ENCODE measurements at places on chromosomes 3 and 15.

GRCh38 chr3:32215185-32215584 is 23.3 kb upstream of the CMTM8 start:
- no peak for DNase-seq
- H3K36me3 ChIP-seq, result no peaks in the 10 kb centered on the region
- no peaks in the 10 kb centered on the region for H3K27me3 ChIP-seq
- no peak overlapping the region for H3K4me3 ChIP-seq
- H3K27ac ChIP-seq, result no peak overlapping the region

GRCh38 chr15:98599909-98600691 is 48.2 kb upstream of the IGF1R start:
- H3K27ac ChIP-seq, result peak overlapping the region; percentile 84
- peaks cover 11% of the 10 kb centered on the region for H3K36me3 ChIP-seq
- H3K4me1 ChIP-seq, result peaks cover 35% of the 10 kb centered on the region
- H3K4me3 ChIP-seq, result peak overlapping the region; percentile 41
- no peaks in the 10 kb centered on the region for H3K27me3 ChIP-seq

DNA sequence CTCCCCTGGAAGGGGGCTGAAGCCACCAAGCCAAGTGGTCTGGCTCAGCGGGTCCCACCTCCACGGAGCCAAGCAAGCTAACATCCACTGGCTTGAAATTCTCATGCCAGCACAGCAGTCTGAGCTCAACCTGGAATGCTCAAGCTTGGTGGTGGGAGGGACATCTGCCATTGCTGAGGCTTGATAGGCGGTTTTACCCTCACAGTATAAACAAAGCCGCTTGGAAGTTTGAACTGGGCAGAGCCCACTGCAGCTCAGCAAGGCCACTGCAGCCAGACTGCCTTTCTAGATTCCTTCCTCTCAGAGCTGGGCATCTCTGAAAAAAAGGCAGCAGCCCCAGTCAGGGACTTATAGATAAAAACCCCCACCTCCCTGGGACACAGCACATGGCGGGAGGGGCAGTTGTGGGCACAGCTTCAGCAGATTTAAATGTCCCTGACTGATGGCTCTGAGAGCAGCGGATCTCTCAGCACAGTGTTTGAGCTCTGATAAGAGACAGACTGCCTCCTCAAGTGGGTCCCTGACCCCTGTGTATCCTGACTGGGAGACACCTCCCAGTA is 23.2 kb upstream of the IGSF10 start:
- no peaks in the 10 kb centered on the region for H3K4me1 ChIP-seq
- H3K27ac ChIP-seq, result no peak overlapping the region
- H3K4me3 ChIP-seq, result no peak overlapping the region
- H3K36me3 ChIP-seq, result no peaks in the 10 kb centered on the region

DNA sequence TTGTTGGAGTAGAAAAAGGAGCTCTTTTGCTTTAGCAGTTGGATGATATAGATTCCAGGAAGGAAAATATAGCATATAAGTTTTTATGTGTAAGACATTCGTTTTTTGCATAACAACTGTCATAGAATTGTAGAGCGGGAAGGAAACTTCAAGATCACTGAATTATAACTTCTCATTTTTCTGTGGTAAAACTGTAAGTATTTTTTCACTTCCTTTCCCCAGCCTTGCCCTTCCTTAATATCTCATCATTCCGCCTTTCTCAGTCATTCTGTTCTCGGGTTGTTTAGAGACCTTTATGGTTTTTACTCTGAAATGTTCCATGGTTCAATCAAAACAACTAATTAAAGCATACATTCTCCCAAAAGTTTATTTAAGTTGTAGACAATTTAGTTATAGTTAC is 1.1 kb downstream of the EAF2 start:
- peaks cover 8% of the 10 kb centered on the region for H3K36me3 ChIP-seq
- H3K4me1 ChIP-seq, result peaks cover 19% of the 10 kb centered on the region
- no peak overlapping the region for H3K27ac ChIP-seq

GRCh38 chr3:42762046-42762724 is 10.9 kb downstream of the CCDC13 start:
- peaks cover 4% of the 10 kb centered on the region for H3K36me3 ChIP-seq
- H3K4me3 ChIP-seq, result no peak overlapping the region
- no peak for DNase-seq
- no peak overlapping the region for H3K27ac ChIP-seq

GRCh38 chr3:11021611-11022011 is 29.1 kb downstream of the SLC6A1 start:
- no peak overlapping the region for H3K4me3 ChIP-seq
- no peaks in the 10 kb centered on the region for H3K4me1 ChIP-seq
- H3K36me3 ChIP-seq, result peaks cover 12% of the 10 kb centered on the region

- 0 out of 2 replicates have a peak overlapping the region, but pooled peaks have one; percentile 55 for H3K27ac ChIP-seq
- H3K4me1 ChIP-seq, result peaks cover 11% of the 10 kb centered on the region
- H3K36me3 ChIP-seq, result peaks cover 22% of the 10 kb centered on the region
- H3K27me3 ChIP-seq, result no peaks in the 10 kb centered on the region
- no peak for DNase-seq
- H3K4me3 ChIP-seq, result no peak overlapping the region
These were observed 152.5 kb downstream of the KLHL25 start for GRCh38 chr15:85642065-85642692.

GRCh38 chr15:52912172-52912571 is 122.0 kb upstream of the ONECUT1 start:
- no peak overlapping the region for H3K4me3 ChIP-seq
- no peak for DNase-seq
- no peaks in the 10 kb centered on the region for H3K36me3 ChIP-seq
- H3K27me3 ChIP-seq, result no peaks in the 10 kb centered on the region
- H3K27ac ChIP-seq, result peak overlapping the region; percentile 34

DNA sequence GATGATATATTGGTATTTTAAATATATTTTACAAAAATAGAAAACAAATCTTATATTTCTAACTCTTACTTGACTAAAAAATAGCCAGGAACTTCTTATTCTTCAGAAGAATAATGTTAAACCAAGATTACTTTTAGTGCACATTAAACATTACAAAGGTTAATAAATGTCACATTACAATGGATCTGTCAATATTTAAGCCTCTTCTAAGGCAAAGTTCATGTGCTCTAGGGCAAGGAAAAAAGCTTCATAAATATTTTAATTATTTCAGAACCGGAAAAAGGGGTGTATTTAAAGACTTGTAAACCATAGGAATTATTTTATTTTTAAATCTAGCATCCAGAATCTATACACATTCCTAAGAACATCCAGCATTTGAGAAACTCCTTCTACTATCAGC is 166.9 kb upstream of the ROBO2 start:
- H3K4me3 ChIP-seq, result no peak overlapping the region
- no peaks in the 10 kb centered on the region for H3K27me3 ChIP-seq
- peaks cover 3% of the 10 kb centered on the region for H3K36me3 ChIP-seq
- H3K27ac ChIP-seq, result no peak overlapping the region
- DNase-seq, result no peak

- H3K27ac ChIP-seq, result peak overlapping the region; percentile 27
- peaks cover 16% of the 10 kb centered on the region for H3K4me1 ChIP-seq
- peak; percentile 52 for DNase-seq
- H3K36me3 ChIP-seq, result peaks cover 3% of the 10 kb centered on the region
- no peak overlapping the region for H3K4me3 ChIP-seq
These were observed 11.2 kb downstream of the RNF123 start for GRCh38 chr3:49700453-49701128.

DNA sequence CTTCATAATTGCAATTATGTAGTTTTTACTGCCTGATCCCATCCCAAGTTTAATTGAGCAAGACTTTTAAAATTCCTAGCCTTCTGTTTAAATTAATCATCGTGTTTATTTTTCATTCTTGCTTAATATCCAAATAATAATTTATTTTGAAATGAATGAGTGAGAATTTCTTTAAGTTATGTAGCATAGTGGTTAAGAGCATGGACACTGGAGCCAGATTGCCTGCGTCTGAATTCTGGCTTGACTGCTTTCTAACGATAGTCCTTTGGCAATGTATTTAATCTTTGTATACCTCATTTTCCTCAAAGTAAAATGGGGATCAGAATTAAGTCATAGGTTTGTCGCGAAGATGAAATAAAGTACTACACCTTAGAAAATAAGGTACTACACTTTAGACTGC is 71.4 kb downstream of the LRRC49 start:
- 0 out of 2 replicates have a peak, but pooled peaks cover 3% of the 10 kb centered on the region for H3K36me3 ChIP-seq
- no peak for DNase-seq
- H3K27me3 ChIP-seq, result no peaks in the 10 kb centered on the region
- H3K4me3 ChIP-seq, result no peak overlapping the region
- H3K27ac ChIP-seq, result no peak overlapping the region

DNA sequence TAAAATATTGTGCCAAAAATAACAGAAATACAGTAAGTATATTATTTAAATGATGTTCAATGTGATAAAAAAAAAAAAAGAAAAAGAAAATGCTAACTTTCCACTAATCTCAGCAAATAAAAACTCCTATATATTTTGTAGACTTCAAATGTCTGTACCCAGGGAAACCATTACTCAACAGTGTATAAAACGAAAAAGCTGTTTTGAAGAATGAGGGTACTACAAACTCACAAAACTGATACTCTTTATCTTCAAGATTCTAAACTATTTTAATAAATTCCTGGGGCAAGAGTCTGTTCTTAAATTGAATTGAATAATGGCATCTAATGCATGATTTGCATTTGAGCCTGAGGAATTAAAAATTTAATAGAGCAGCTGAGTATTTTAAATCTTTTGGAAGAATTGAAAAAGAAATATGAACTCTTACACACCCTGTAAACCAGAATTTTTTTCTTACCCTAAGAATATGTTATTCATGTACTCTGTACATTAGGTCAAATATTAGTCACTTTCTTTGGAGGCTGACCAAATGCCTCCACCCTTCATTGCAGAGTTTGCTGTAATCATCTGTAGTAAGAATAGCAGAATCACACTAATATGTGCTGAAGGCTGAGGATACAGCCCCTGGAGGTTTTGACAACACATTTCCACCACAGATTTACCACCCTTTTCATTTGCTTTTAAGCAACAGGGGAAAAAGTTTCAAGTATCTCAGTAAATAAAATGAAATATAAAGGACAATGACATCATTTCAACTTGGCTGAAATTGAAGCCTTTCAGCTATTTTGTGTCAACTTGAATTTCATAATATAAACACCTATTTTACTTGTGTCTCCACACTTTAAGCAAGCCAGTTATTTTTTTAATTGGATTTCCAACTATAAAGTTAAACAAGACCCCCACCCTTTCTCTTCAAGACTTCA is 79.7 kb downstream of the FBN1 start:
- no peaks in the 10 kb centered on the region for H3K36me3 ChIP-seq
- H3K4me1 ChIP-seq, result peaks cover 2% of the 10 kb centered on the region
- H3K27ac ChIP-seq, result no peak overlapping the region
- H3K4me3 ChIP-seq, result no peak overlapping the region

GRCh38 chr3:179702271-179702947 is 49.6 kb downstream of the USP13 start:
- no peak for DNase-seq
- H3K27me3 ChIP-seq, result no peaks in the 10 kb centered on the region
- no peak overlapping the region for H3K4me3 ChIP-seq
- peaks cover 30% of the 10 kb centered on the region for H3K4me1 ChIP-seq
- H3K27ac ChIP-seq, result peak overlapping the region; percentile 94

DNA sequence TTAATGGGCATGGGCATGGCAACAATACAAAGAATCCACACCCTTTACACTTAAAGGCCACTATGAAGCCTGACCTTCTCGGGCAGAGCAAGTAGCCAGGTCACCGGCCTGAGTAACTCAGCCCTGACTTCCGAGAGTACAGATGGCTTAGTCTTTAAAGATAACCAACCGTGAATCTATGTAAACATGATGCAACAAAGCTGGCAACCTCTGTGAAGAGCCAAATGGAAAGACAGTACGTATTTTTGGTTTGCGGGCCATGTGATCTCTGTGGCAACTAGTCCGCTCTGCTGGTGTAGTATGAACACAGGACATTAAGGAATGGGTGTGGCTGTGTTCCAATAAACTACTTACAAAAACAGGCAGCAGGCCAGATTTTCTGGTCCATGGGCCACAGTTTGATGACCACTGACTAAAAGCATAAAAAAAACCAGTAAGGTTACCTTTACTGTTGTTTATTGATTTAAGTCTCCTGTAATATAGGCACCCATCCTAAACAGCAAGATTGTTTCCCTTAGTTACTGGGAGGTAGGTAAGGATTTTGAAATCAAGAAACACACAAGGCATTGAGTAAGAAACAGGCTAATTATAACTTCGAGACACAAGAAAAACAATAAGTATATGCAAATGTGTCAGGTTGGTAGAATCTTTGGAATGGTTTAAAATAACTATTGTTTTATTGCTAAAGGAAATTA is 14.5 kb downstream of the RIOX2 start:
- H3K36me3 ChIP-seq, result no peaks in the 10 kb centered on the region
- H3K4me1 ChIP-seq, result peaks cover 2% of the 10 kb centered on the region
- no peaks in the 10 kb centered on the region for H3K27me3 ChIP-seq
- DNase-seq, result no peak

Measured in WTC11 (cell line).